Fibroblast of skin of scalp (primary cell): ENCODE measurements at places on chromosomes 7 and 10.

- no peak for DNase-seq
Observed at GRCh38 chr7:142883571-142884285, 1.8 kb downstream of the TRPV6 start.

DNA sequence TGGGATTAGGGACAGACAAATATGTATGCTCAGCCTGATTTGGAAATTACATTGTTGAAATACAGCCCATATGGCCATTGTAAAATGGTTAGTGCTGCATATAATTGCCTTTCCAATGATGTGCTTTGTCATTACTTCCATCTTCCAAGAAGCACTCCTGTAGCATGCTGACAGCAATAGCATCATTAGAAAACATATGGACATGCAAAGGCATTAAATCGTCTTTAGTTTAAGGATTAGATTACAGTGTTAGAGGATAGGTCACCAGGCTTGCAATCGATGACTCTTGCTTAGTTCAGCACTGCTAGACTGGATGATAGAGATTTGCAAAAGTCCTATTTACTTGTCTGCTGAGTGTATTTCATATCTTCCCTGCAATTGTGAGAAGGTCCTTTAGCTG is 17.4 kb downstream of the AUTS2 start:
- DNase-seq = no peak

GRCh38 chr7:156725073-156725472 is 84.5 kb downstream of the RNF32 start:
- DNase-seq = no peak

- peak; percentile 95 for DNase-seq
Observed at GRCh38 chr7:151038951-151039849, 9.1 kb upstream of the ASIC3 start.

- DNase-seq = no peak
Observed at GRCh38 chr10:84075226-84076046, 63.9 kb upstream of the GHITM start.

DNA sequence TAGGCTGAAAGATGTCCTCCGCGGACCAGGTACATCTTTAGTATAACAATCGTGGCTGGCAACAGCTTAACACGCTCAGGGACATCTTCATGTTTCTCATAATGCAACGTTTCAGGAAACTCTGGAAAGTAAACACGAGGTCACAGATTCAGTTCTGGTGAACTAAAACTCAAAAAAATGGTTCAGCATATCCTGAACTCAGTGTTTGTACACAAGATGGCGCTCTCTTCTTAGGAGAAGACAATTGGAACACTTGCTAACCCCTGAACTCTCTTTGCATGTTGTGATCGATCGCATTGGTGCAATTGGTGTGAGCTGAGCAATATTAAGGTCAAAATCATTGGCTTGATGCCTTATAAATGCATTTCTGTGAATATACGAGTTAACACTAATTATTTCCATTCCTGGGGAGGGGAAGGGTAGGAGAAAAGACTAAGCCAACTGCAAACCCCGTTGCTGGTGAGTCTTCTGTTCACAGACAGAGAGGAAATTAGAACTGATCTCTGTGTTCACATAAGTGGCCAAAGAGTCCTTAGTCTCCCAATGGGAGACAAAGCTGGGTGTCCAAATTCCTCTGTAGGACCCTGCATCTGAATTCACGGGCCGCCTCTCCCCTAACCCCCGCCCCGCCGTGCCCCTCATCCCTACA is 52.6 kb upstream of the FAM180A start:
- DNase-seq = peak; percentile 69

DNA sequence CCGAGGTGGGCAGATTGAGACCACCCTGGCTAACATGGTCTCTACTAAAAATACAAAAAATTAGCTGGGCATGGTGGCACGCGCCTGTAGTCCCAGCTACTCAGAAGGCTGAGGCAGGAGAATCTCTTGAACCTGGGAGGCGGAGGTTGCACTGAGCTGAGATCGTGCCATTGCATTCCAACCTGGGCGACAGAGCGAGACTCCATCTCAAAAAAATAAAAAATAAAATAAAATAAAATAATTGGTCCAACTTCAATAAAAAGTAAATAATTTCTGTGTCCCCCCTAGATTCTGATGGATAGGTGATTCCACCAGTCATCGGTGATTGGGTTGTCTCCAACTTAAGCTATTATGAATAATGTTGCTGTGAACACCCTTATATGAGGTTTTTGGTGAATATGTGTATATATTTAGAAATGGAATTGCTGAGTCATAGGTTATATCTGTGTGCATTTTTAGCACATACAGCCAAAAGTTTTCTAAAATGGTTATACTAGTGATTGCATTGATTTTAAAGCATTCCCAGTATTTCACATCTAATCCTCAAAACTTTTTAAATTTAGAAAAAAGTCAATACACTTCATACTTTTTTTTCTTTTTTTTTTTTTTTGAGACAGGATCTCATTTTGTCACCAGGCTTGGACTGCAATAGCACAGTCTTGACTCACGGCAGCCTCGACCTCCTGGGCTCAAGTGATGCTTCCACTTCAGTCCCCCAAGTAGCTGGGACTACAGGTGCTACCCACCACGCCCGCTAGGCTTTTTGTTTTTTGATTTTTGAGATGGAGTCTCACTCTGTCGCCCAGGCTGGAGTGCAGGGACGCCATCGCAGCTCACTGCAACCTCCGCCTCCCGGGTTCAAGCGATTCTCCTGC is 13.7 kb upstream of the SRPK2 start:
- peak; percentile 69 for DNase-seq

DNA sequence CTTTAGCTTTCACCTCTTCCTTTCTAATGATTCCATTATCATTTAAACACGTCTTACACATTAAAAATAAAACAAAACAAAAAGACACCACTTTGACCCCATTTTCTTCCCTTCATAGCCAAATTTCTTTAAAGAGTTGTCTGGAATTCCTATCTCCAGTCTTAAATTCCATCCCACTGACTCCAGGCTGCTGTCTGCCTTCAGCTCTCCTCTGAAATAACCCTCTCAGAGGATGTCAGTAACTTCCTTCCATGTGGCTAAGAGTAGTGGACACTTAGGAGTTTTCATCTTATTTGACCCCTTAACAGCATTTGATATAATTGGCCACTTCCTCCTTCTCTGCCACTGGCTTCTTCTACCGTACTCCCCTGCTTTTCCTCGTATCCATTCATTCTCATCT is 69.6 kb upstream of the MKX start:
- DNase-seq = no peak

DNA sequence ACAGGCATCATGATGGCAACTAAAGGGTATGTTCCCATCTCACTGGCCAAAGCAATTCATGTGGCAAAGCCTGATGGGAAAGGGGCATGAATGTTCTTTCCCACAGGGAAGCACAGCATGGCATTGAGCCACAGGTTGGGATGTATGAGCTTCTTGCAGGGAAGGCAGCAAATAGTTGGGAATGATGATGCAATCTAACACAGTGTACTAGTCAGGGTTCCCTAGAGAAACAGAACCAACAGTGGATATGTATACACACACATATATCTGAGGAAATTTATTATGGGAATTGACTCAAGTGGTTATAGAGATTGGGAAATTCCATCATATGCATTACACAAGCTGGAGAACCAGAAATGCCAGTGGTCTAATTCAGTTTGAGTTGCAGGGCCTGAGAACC is 253.6 kb upstream of the NPVF start:
- DNase-seq = peak; percentile 64

DNA sequence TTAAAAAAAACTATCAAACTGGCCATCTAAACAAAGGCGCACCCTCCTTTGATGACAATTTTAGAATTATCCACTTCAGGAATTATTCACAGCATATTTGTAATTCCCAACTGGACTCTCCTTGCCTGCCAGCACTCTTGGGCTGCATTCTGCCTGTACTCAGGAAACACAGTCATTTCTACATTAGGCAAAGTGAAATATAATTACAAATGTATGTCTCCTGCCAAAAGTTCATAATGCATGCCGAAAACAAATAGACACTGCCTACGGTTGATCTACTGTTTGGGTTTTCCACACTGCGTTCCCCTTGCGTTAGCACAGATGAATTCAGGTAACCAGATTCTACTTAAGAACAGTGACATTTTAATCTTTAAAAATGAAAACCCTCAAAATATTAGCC is 1.9 kb downstream of the HGF start:
- peak; percentile 24 for DNase-seq

- DNase-seq = no peak
Observed at GRCh38 chr10:21138769-21139340, 241.7 kb upstream of the NEBL start.

- no peak for DNase-seq
Observed at GRCh38 chr7:72048420-72048819, 363.7 kb downstream of the CALN1 start.

GRCh38 chr10:78784546-78784945 is 284.2 kb upstream of the ZMIZ1 start:
- DNase-seq = no peak
